ENCODE measurements at places on chromosomes 5 and 9. TPM values are rescaled to one million over a fixed set of nuclear protein-coding genes. Genes with fewer than 3 reads are reported as not detected.
A peak's percentile ranks its signal among the peaks of the same experiment; 100 is the strongest.

- DNase-seq, result no peak
Observed at GRCh38 chr5:36623832-36624231, 17.4 kb downstream of the SLC1A3 start.

DNA sequence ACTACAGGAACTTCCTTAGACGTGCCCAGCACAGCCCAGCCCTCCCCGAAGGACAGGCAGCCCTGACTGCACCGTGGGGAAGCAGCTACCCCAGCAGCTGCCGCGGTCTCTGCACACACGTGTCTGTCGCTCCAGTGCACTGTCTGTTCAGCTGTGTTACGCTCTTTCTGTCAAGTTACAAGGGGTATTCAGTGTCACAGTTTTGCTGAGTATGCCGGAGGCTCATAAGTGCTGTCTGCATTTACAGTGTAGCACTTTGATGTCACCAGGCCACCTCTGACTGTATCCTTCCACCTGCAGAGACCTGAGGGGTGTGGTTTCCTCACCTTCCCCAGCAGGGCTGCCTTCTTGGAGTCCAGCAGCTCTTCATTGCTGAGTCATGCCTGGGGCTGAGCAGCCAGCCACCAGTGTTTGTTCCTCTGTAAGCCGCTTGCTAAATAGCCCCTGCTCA lies 126.8 kb downstream of the EHMT1 start:
- no peak for DNase-seq

- peak; percentile 41 for DNase-seq
Observed at GRCh38 chr9:115038178-115038577, 79.8 kb downstream of the TNC start.

- DNase-seq, result peak; percentile 24
Observed at GRCh38 chr5:38497946-38498345, 58.5 kb downstream of the LIFR start.

GRCh38 chr9:121279776-121280388 lies 11.9 kb downstream of the GSN start:
- DNase-seq, result peak; percentile 38

- DNase-seq, result no peak
Observed at GRCh38 chr5:175752826-175753535, 95.1 kb downstream of the HRH2 start.

- DNase-seq, result peak; percentile 44
Observed at GRCh38 chr5:5432020-5432707, 9.7 kb downstream of the ICE1 start.

DNA sequence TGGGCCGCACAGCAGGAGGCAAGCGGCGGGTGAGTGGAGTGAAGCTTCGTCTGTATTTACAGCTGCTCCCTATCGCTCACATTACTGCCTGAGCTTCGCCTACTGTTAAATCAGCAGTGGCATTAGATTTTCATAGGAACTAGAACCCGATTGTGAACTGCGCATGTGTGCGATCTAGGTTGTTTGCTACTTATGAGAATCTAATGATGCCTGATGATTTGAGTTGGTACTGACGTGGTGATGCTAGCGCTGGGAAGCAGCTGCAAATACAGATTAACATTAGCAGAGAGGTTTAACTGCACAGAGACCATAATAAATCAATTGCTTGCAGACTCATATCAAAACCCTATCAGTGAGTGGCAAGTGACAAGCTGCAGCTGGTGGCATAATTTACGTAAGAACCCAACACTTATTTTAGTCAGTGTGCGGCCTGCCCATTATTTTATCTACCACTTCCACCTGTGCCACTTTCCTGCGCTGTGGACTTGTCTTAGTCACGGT lies 133.4 kb upstream of the CDH9 start:
- DNase-seq, result peak; percentile 4

- DNase-seq, result no peak
Observed at GRCh38 chr5:176597417-176598389, 12.3 kb downstream of the GPRIN1 start.

- DNase-seq, result no peak
Observed at GRCh38 chr5:154276261-154276972, 85.9 kb downstream of the GALNT10 start.

- no peak for DNase-seq
Observed at GRCh38 chr9:18805386-18805785, 227.6 kb downstream of the SAXO1 start.

GRCh38 chr5:23763170-23763569 lies 255.8 kb downstream of the PRDM9 start:
- no peak for DNase-seq

- DNase-seq, result no peak
Observed at GRCh38 chr9:133383438-133383837, 7.3 kb downstream of the STKLD1 start.

- DNase-seq, result no peak
Observed at GRCh38 chr9:106615118-106615889, 247.7 kb upstream of the ZNF462 start.

DNA sequence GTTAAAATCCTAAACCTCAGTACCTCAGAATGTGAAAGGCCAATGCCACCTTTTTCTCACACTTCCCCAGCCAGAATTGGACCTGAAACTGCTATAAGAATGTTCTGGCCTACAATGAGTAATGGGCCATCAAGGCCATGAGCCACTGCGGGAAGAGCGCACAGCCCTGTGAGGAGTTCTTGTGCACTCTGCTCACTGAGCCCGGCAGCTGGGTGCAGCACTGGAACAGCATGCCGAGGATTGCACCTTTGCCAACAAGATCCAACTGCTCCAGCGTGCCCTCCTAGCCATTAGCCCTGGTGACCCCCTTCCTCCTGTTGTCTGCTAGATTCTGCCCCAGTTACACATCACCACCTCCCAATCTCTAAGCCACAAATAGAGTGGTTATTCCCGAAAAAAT lies 758.1 kb downstream of the PRELID2 start:
- DNase-seq, result no peak

DNA sequence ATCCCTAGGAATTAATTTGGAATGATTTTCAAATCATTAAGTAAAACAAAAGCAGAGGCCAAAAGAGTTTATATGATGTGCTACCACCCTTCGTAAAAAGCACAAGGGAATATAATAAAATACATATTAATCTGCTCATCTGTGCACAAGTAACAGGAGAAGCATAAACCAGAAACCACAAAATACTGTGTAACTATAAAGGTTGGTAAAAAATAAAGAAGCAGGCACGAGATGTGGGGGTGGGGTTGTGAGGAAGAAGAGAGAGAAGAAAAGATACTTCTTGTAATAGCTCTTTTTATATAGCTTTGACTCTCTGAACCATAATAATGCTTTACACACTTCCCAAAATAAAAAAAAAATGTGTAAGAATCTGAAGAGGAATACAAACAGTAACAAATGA lies 214.9 kb upstream of the EFNA5 start:
- no peak for DNase-seq

DNA sequence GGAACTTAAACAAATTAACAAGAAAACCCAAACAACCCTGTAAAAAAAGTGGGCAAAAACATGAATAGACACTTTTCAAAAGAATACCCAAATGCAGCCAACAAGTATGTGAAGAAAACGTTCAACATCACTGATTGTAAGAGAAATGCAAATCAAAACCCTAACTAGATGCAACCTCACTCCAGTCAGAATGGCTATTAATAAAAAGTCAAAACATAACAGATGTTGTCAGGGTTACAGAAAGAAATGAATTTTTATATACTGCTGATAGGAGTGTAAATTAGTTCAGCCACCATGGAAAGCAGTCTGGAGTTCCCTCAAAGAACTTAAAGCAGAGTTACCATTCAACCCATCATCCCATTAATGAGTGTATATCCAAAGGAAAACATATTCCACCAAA lies 479.0 kb downstream of the MTRR start:
- DNase-seq, result no peak

- DNase-seq, result no peak
Observed at GRCh38 chr5:87722286-87722685, 309.6 kb upstream of the CCNH start.

DNA sequence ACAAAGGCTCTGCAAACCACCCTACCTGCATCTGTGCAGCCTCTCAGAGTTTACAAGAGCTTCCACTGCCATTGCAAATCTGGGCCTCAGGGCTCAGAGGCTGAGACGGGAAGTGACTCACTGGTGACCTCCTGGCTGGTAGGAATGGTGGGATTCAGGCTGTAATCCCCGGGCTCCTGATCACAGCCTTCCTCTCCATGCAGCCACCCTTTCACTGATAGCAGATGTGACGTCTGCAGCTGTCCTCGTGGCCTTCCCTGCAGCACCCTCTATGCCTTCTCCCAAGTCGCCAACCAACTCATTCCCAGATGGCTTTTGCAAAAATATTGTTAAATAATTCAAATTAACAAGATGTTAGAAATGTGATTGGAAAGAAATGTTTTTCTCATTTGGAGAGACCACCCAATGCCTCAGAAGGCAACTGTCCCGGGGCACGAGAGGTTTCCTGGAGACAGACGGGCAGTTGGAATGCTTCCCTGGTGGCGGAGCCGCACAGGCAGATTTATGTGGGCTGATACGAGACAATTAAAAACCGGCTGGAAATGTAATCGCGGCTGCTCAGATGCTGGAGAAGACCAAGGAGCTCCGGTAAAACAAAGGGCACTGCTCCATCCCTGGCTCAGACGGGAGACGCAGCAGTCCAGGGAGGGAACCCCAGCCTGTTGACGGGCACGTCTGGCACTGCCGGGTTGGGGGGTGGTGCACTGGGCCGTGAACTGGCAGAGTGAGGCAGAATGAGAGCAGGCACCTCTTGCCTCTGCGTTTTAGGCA lies 34.4 kb upstream of the SLC25A51 start:
- DNase-seq, result peak; percentile 74

GRCh38 chr5:65750938-65751337 lies 28.9 kb downstream of the NLN start:
- no peak for DNase-seq

GRCh38 chr5:160064417-160064810 lies 54.8 kb downstream of the PWWP2A start:
- no peak for DNase-seq

- DNase-seq, result peak; percentile 87
Observed at GRCh38 chr5:14011089-14012020, 66.9 kb upstream of the DNAH5 start.

The LVRN gene
- 0.17 TPM for total RNA-seq

The SLC25A51 gene
- 91.7 TPM for total RNA-seq

The DPP7 gene
- 126 TPM for total RNA-seq

The PHAX gene
- 54.5 TPM for total RNA-seq

The CCNH gene
- 63.7 TPM for total RNA-seq

The RGS7BP gene
- 0.51 TPM for total RNA-seq

The CARTPT gene
- not detected for total RNA-seq

The GFPT2 gene
- total RNA-seq, result 26.7 TPM

The WHRN gene
- total RNA-seq, result 0.51 TPM

Measured in fibroblast of lung (primary cell).